ENCODE measurements at places on chromosomes 3 and 15. TPM values are rescaled to one million over a fixed set of nuclear protein-coding genes. Genes with fewer than 3 reads are reported as not detected.

AHSG gene
- total RNA-seq: not detected

ACVR2B gene
- total RNA-seq: 2.7 TPM

DNA sequence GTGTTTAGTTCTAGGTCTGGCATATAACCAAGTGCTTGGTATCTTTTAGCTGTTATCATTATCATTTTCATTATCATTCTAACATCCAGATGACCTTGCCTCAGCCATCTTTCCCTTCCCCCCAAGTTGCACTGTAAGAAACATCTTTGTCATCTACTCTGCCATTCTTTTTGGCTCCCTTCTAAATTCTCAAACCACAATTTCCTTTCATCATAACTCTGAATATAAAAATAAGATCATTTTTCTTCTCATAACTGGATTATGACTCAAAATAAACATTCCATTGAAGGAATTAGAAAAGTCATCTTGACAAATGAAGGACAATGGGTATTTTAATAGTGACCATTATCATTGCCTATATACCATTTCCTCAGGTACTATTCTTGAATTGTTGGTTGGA, 786.2 kb downstream of the AGBL1 start:
- peak; percentile 40 for DNase-seq

DNA sequence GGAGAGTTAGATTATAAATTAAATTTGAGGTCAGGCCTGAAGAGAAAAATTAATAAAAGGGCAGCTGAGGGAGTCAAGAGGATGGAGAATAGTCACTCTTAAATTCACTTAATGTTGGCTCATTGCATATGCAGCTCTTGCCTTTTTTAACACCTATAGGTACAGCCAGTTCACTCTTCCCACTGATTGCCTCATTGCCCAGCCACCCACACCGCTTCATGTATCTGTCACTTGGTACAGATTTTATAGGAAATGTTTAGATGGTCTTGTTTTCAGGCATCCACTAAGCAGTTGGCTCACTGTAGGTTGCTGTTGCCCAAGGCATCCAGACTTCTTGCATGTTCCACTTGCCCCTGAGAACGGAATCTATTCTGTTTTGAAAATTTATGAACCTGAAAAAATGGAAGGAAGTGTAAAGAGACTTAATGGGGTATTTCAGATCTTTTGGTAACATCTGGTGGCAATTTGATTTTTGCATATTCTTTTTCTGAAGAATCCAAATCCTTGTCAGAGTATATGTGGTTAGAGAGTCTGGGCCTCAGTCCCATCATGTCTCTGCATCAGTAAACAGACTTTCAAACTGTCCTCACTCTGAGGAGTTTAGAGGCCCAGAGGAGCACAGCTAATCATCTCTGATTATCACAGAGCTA, 151.9 kb downstream of the RBPMS2 start:
- DNase-seq: no peak

GRCh38 chr3:151880416-151880690, 6.9 kb downstream of the SUCNR1 start:
- no peak for DNase-seq

GRCh38 chr15:64048781-64049460, 2.6 kb upstream of the DAPK2 start:
- DNase-seq: no peak

Measured in myocyte (in vitro differentiated cells).